ENCODE measurements at places on chromosomes 12 and 14.
A peak's percentile ranks its signal among the peaks of the same experiment; 100 is the strongest.

DNA sequence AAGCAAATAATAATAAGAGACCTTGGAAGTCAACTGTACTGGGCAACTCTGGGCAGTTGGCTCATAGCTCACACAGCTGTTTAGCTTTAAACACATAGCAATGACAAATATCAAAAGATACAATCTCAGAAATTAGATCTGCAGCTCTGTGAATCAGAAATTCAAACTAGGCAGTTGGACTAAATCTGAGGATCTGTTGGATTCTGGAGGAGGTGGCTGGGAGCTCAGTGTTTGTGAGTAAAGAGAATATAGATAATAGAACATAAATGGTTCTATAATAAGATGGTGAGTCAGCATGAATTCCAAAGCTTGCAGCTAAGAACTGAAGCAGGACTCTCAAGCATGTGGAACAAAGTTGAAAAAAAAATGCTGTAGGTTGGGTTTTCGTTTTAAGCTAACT is 1949.4 kb upstream of the SEL1L start:
- no peak for DNase-seq

GRCh38 chr14:61575551-61576150 is 119.7 kb upstream of the HIF1A start:
- no peak for DNase-seq

GRCh38 chr12:777550-778047 is 25.2 kb downstream of the WNK1 start:
- DNase-seq, result no peak

- no peak for DNase-seq
Measured at GRCh38 chr12:53871367-53871766, 67.3 kb upstream of the HOXC13 start.

GRCh38 chr14:93230539-93230938 is 23.5 kb downstream of the UBR7 start:
- no peak for DNase-seq

DNA sequence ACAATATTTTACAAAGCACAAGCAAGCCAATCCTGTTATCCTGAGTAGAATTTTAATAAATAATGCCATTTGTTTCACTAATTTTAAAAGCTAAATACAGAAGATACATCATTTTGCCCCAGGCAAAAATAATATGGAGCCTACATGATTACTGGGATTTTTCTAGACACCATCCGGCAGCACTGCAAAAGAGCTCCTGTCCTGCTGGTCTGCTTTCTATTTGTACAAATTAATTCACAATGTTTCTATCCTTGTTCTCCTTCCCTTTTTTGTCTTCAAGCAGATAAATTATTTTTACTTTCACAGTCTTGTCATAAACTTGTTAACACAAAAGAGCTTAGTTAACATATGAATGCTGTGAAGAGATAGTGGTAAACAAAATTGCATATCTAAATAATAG is 4.6 kb downstream of the SIX1 start:
- DNase-seq, result no peak

DNA sequence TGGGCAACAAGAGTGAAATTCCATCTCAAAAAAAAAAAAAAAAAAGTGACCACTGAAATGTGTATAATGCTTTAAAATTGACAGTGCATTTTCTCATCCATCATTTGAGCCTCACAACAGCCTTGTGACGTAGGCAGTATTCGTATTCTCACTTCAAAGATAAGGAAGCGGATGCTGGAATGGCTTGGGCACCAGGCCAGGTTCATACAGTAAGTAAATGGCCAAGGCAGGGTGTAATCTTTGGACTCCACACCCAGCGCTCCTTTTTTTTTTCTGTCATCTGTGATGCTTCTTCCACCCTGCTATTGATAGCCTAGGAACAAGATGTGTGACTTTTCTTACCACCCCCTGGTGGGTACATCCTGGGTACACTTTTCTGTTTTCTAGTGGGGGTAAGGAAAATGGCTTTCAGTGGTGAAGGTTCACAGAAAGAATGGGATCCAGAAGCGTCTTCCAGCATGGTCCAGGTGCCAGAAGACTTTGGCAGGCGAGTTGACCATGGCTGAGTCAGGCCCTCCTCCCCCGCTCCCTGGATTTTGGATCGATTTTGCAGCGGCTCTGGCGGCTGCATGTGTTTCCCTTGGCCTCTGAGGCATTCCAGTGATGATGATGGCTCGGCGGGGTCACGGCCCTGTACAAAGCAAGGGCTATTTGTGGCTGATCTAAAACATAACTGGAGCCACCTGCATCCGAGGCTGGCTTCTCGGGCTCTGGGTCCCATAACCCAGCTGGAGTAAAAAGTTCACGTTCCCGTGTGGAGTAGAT is 110.6 kb downstream of the CACNA1C start:
- no peak for DNase-seq

DNA sequence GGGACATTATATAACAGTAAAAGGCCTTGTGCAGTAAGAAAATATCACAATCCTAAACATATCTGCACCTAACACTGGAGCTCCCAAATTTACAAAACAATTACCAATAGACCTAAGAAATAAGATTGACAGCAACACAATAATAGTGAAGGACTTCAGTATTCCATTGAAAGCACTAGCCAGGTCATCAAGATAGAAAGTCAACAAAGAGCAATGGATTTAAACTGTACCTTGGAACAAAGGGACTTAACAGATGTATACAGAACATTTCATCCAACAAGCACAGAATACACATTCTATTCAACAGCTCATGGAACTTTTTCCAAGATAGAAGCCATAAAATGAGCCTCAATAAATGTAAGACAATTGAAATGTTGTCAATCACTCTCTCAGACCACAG is 209.5 kb upstream of the ARHGAP5 start:
- no peak for DNase-seq

DNA sequence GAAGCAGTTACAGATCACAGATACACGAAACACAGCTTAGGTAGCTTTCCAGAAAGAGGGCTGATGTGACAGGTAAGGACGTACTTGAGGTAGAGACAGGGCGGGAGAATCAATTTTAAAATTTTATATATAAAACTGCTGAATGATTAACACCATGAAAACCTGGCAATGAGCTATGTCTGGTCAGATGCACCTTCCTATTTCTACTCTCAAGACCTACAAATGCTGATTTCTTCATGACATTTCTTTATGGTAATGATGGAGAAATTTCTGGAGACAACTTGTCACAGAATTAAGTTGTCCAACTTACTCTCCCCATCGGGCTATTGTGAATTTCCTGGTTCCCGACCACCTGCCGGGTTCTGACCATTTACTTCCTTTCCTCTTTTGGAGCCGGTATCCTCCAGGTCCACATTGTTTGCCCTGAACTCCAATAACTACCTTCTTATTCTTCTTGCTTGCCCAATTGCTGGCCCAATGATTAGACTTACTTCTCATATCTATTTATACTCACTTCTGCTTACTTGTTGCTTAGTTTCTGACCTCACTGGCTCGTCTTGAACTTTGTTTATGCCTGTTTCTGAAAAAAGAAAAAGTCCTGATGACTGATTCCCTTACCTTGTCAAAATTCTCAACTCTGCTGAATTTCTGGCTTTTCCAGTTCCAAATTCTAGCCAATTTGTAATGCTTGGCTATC is 12.8 kb upstream of the ATP2B1 start:
- DNase-seq, result no peak

DNA sequence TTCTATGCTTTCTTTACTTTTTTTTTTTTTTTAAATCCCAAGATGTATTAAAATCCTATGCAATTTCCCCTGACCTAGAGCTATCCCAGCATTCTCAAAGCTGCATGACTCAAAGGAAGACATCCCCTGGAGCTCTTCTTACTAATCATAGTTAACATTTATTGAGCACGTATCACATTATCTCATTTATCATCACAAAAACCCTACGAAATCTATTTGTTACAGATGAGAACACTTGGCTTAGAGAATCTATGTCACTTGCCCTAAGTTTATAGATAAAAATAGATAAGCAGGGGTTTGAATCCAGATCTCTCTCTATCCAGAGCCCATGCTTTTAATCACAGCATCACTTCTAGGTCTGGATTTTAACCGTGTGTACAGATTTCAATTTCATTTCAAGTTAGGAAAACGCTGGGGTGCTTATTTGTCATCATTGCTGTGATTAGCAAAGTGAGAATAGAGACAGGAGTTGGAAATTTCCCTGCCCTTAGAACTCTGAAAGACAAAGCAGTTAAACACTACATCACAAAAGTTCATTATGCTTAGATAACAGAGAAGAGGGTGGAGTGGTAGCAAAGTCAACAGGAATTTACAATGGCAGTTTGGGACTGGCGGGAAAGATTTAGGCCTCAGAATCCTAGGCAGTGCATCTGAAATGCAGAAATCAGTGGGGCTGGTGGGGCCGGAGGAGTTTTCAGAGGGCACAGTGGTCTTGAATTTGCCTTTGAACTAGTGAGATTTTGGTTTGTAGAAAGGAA is 177.7 kb upstream of the FRMD6 start:
- no peak for DNase-seq

- DNase-seq, result peak; percentile 35
Measured at GRCh38 chr12:124898200-124898922, 16.1 kb downstream of the UBC start.

- no peak for DNase-seq
Measured at GRCh38 chr14:33932576-33933345, 18.1 kb downstream of the EGLN3 start.

DNA sequence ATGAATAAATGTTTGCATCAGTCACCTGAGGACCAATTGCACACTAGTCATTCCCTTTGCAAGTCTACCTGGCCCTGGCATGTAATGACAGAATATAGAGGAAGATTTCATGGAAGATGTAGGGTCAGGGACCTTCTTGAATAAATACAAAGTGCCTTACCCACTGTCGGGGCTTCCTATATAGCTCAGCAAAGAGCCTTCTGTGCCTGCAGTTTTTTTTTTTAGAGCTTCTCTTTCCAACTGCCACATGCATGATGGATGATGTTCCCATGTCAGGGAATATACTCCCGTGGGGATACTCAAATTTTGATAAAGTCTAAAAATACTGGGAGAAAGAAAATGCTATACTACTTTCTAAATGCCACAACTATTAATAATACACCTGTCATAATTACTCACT is 176.7 kb downstream of the ADCK1 start:
- DNase-seq, result no peak

DNA sequence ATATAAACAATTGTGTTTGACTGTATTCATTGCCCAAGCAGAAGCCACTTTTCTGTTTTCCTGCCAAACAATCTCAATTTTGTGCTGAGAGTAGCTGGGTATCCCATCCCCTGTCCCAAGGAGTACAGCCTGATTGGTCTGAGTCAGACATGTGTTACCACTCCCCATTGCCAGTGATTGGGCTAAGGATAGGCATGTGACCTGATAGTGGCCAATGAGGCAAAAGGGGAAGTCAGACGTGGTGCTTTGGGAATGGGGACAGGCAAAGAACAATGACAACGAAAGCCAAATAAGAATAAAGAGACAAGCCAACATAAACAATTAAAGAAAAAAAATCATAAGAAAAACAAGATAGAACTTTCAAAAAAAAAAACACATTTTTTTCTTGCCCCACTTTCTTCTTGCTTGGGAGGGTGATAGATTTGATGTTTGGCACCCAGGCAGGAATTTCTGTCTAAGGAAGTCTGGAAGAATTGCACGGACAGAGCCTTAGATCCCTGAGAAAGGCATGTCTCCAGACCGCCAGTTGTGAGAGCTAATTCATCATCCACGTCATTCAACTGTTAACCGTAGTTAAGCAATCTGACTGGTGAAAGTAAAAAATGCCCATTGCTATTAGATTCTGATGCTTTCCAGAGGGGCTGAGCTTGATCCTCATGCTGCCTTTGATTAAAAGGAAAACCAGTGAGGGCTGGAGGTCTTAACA is 626.6 kb upstream of the TMEM132C start:
- no peak for DNase-seq

DNA sequence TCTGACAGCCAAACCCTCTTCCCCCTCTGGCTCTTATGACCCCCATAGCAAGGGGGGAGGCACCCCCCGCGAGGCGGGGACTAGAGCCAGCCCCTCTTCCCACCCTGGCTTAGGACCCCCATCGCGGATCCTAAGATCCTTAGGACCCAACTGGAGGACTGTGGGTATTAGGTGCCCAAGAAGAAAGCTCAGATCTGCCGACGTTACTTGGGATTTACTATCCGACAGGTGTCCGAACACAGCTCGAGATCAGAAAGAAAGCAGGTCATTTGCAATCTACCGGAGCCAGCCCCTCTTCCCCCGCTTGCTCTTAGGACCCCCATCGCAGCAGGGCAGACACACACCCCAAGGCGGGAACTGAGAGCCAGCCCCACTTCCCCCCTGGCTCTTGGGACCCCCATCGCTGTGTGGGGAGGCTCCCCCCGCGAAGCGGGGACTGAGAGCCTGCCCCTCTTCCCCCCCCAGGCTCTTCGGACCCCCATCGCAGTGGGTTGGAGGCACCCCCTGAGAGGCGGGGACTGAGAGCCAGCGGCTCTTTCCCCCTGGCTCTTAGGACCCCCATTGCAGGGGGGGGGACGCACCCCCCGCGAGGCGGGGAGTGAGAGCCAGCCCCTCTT is 46.8 kb downstream of the DDX11 start:
- no peak for DNase-seq

- no peak for DNase-seq
Measured at GRCh38 chr14:63632932-63633514, 8.6 kb downstream of the WDR89 start.

GRCh38 chr14:74618078-74618952 is 6.3 kb upstream of the LTBP2 start:
- peak; percentile 66 for DNase-seq

DNA sequence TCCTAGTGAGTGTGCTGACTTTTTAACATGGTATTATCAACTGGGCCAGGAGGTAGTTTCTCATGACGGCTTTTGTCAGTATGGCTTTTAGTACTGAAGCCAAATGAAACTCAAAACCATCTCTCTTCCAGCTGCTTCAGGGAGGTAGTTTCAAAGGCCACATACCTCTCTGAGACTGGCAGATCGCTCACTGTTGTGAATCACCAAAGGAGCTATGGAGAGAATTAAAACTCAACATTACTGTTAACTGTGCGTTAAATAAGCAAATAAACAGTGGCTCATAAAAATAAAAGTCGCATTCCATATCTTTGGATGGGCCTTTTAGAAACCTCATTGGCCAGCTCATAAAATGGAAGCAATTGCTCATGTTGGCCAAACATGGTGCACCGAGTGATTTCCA is 141.1 kb downstream of the HMGA2 start:
- DNase-seq, result no peak

DNA sequence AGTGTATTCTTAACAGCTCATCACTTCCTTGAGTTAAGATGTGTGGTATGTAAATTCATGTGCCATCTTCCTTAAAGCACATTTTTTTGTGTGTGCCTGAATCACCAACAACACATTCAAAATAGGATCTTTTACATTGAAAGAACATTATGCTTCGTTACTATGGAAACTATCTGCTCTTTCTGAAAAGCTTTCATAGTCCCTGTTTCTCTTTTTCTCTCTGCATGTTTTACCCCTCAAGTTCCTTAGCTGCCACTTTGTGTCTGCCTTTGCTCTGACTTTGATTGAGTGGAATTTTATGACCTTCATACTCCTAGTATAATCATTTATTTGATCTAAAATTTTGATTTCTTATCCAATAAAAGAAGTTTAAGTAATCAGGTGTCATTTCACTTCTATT is 880.3 kb upstream of the FOXG1 start:
- DNase-seq, result no peak

GRCh38 chr14:67400434-67400833 is 11.5 kb downstream of the PLEK2 start:
- no peak for DNase-seq

Measured in stimulated activated CD8-positive, alpha-beta memory T cell treated with anti-CD3 and anti-CD28 coated beads, Interleukin-4, amount 100 ng/mL, for 24 hours (primary cell).